GM13977 (cell line): ENCODE measurements at places on chromosomes 3 and 15.

DNA sequence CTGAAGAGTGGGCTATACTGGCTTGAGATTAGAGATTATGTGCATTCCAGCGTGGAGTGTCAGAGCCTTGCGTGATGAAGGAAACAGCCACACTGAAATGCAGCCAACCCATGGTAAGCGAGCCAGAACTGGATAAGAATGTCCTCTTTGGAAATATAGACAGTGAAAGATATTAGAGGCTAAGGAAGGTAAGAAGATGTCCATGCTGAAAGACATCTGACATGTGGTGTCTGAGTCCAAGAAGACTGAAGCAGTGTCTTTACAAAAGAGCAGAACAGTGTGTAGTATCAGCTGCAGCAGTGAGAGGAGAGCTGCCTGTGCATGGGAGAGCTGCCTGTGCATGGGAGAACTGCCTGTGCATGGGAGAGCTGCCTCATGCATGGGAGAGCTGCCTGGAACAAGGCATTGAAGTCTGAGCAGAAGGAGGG is 672.2 kb downstream of the DIPK2A start:
- DNase-seq: no peak

DNA sequence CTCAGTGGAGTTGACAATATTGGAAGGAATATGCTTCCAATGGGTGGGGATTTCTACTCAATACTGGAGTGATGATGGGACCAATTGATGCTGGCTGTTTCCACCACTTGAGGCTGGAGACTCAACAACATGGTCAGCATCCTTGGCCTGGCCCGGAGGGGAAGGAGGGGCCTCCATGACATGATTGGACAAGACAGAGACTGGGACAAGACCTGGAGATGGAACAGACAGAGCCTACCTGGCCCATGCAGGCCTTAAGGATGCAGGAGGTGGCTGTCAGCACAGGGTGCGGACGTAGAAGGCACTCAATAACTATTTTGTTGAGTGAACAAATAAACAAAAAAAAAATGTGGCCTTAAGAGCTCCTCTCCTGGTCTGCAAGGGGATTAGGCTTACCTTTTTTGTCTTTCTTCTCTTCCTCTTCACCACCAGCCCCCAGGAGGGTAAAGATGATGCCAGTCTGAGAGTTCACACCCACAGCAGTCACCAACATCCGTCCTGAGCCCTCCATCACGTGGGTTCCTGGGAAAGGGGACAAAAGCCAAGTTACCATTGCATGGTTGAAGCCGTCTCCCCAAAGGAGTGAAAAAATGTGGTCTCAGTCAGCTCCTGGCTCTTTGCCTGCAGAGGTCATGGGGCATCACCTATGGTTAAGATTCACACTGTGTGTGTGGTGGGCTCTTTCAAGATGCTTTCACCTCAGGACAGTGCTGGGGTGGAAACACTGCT is 67.1 kb upstream of the SEC13 start:
- DNase-seq: no peak

DNA sequence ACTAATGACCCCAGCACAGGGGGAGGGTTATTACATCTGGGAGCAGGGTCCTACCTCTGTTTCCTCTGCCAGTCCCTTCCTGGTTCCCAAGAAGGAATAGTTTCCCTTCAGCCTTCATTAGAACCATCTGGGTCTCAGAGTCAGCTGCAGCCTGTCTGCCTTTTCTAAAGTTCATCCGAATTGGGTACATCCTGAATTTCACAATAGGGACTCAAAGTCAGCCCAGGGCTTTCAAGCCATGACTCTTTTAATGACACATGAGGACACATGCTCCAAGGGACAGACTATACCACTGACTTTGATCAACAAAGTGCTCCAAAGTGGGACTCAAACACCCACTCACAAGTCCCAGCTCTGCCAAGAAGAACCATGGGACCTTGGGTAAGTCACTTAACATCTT is 12.7 kb upstream of the CRABP1 start:
- no peak for DNase-seq

DNA sequence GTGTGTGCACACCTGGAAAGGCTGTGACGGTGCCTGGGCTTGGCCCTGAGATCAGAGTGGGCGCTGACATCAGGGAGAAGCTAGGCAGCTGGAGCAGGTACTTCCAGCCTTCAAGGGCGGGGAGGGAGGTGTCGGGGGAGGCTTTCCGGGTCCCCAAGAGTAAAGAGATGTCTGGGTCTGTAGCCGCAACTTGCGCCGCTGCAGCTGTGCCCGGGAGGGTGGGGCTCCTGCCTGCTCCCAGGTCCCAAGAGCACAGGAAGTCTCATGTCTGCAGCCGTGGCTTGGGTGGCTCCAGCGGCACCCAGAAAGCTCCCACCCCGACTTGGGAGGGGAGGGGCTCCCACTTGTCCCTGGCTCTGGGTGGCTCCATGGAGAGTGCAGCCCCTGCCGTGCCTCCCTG is 103.2 kb upstream of the BNIP2 start:
- no peak for DNase-seq

DNA sequence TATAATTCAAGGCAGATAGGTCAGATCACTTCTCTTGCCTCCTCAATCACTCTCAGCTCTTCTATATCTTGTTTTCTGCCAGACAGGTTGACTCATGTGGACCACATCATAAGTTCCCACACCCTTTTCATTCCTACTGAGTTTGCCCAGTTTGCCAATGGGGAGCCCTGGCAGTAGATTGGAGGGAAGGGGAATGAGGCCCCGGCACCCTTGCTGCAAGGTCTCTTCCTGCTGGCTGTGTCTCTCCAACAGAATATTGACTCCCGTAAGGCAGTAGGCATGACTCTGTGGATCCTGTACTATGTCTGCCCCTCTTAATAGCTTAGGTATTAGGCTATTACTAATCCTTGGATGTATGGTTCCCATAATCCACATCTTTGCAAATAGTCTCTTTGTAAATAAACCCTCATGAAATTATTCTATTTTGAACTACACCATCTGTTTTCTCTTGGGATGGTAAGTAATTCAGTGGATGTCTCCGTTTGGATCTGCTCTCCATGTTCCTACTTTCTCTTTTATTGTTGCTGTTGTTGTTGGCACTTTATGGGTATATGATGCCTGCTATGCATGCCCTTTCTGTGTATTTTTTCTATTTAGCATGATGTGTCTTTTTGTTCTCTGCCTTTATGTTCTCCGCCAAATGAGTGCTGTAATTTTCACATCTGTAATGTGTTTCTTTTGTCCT is 65.5 kb upstream of the DCBLD2 start:
- no peak for DNase-seq

DNA sequence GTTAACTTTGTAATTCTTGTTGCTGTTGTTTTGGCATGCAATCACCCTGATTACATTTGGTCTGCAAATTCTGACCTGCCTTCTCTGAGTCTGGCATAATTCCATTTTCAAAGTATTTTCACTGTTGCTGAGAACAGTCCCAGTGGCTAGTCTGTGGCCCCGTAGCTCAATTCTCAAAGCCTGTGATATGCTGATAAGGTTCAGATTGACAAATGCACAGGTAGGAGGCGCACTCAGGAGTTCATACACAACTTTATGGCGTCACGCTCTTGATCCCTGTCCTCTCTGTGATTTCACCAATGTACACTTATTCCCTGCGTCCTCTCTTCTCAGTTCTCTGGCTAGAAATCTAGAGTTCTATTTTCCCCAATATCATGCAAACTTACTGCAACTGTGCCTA is 376.6 kb upstream of the SLCO3A1 start:
- DNase-seq: no peak

DNA sequence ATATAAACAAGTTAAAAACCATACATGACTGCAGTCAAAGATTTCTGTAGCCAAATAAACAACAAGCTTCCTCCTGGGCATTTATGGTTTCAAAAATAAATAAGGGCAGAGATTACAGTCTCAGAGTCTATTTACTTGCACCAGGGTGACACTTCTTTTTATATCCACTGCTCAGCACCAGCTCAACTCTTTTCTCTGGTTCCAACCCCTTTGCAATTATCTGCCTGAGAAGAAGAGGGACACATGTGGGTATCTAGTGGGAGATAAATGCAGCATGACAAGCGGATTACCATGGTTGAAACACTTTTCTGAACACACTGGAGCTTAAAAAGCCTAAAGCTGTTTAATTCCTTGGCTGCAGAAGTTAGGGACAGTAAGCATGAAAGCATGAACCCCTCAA is 311.5 kb downstream of the CNTN3 start:
- DNase-seq: no peak

GRCh38 chr3:164208821-164209220 is 869.5 kb downstream of the SI start:
- no peak for DNase-seq

DNA sequence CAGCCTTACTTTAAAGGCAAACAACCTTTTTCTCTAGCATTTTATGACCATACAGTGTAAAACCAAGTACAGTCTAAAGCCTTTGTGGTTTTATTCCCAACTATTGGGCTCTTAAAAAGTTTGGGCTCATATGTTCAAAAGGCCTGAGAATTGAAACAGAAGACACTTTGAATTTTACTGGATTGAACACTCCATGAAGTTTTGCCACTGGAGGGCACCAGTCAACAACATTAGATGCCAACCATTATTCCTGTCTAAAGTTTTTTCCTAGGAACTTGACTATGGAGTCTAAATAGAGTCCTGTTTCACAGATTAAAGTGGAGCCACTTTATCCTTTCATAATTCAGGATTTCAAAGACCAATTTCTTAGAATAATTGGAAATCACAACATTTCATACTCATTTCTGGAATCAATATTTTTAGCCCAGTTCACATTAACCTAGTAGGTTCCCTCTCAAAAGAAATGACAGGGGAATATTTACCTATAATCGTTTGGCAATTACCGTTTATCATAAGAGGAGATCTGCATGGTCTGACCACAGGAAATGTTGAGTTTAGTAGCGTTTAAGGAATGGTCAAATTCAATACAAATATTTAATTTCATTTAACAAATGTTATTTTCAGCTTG is 244.1 kb upstream of the PDZRN3 start:
- no peak for DNase-seq

DNA sequence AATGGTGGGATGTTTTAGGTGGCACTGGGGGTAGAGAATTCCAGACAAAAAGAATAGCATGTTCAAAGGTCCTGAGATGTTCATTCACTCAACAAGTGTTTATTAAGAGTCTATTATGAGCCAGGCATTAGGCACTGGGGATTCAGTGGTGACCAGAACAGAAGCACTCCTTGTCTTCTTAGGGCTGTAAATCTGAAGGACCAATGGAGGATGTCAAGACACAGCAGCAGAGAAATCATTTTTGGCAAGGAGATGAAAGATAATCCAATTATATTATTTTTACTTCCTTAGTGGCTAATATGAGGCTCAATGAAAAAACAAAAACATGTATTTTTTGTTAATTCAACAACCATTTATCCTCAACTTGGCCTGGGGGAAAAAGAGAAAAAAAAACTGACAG is 218.5 kb downstream of the SLC9A9 start:
- DNase-seq: no peak

- peak; percentile 23 for DNase-seq
These were observed 364.9 kb upstream of the DPPA4 start for GRCh38 chr3:109702252-109702651.

GRCh38 chr15:95252404-95252803 is 1021.0 kb downstream of the MCTP2 start:
- no peak for DNase-seq

GRCh38 chr15:67065531-67066005 is at the start of gene SMAD3:
Gene SMAD3, plus strand, starts transcription at chr15:67065602. Its CDS starts 553 bp downstream, at chr15:67066155.
- peak; percentile 92 for DNase-seq

- DNase-seq: no peak
These were observed 822 bp downstream of the ST8SIA2 start for GRCh38 chr15:92394309-92395097.
